ENCODE measurements at places on chromosomes 5 and 9.

DNA sequence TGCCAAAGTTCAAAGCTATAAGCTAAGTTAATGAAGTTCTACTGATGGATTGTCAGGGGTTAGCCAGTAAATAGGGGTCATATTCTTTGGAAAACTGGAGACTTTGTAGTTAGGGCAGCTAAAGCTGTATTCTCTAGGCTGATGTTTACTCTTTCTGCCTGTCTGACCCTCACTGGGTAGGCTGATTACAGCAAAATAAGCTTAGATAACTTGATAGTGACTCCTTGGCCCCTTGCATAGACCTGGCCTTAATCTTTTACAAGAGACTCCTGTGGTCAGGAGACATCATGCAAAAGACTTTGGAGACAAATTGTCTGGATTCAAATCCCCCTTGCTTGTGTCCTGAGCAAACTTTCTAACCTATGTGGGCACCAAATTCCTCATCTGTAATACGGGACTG, 314.4 kb upstream of the MSX2 start:
- no peak for DNase-seq

DNA sequence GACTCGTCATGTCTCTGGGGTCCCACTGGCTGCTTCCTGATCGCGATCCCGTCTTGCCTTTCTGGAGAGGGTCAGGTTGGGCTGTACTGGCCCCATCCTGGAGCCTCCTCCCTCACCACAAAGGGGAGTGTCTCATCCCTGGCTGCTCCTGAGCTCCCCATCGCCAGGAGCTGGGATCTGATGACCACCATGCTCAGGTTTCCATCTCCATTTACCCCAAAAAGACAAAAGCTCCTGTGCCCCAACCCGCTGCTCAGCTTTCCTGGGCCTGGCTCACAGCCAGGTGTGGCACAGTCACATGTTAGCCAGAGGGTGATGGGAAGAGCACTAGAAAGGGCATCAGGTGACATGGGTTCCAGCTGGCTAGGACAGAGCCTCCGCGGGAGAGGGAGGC, 47.3 kb upstream of the CDKN2AIPNL start:
- no peak for DNase-seq

DNA sequence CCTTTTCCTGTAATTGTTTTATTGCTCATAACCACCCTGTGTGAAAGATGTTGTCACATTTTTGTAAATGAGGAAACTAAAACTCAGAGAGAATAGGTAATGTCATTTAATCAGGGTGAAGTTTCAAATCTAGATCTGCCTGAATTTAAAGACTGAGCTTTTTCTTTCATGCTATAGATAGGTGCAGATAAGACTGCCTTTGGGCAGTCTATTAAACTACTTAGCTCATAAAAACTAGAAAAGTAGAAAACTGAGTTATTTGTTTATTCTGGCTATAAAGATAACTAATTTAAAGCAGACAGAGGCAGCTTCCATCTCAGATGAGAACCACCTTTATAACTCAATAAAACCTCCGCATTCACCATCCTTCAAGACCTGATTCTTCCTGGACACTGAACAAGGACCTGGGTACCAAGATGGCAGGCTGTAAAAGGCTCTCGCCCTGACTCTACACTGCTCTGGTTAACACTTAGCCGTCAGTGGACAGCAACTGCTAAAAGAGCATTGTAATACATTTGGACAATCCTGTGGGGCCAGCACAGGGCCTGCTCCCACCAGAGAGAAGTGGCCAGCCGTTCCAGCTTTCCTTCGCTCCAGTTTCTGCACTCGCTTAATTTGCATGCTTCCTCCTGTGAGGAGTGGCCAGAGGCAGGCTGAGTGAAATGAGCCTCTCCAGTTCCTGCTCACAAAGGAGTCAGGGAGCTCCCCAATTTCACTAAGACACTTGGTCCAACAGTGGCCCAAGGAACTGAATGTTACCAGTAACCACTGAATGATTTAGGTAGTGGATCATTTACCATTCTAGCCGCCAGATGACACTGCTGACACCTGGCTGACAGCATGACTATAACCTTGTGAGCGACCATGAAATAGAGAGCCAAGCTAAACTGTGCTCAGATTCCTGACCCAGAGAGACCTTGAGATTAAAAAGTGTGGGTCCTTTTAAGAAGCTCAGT, 566.4 kb downstream of the EFNA5 start:
- DNase-seq = no peak

- no peak for DNase-seq
Measured at GRCh38 chr5:149301744-149302380, 30.2 kb downstream of the AFAP1L1 start.

GRCh38 chr5:173895401-173896165, 7.4 kb downstream of the CPEB4 start:
- no peak for DNase-seq

GRCh38 chr9:130159057-130159456, 13.1 kb upstream of the NCS1 start:
- DNase-seq = no peak

- no peak for DNase-seq
Measured at GRCh38 chr9:129400001-129400970, 220.6 kb downstream of the C9orf50 start.

GRCh38 chr9:88782931-88783710, 208.1 kb upstream of the S1PR3 start:
- DNase-seq = no peak

DNA sequence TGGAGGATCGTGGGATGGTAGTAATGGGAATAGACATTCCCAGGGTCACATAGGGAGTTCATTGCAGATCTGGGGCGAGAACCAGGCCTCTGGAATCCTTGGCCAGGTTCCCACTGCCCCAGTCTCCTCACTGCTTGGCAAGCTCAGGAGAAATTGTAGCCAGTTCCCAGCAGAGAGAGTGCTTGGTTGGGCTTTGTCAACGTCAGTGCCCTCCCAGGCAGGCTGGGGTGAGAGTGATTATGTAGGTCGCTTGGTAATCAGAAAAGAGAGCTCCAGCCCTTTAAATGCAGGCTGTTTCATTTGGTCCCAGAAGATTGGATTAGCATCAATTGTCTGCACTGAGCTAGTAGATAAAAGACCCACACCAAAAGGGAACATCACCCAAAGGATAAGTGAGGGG, 51.8 kb upstream of the GALNT10 start:
- no peak for DNase-seq

DNA sequence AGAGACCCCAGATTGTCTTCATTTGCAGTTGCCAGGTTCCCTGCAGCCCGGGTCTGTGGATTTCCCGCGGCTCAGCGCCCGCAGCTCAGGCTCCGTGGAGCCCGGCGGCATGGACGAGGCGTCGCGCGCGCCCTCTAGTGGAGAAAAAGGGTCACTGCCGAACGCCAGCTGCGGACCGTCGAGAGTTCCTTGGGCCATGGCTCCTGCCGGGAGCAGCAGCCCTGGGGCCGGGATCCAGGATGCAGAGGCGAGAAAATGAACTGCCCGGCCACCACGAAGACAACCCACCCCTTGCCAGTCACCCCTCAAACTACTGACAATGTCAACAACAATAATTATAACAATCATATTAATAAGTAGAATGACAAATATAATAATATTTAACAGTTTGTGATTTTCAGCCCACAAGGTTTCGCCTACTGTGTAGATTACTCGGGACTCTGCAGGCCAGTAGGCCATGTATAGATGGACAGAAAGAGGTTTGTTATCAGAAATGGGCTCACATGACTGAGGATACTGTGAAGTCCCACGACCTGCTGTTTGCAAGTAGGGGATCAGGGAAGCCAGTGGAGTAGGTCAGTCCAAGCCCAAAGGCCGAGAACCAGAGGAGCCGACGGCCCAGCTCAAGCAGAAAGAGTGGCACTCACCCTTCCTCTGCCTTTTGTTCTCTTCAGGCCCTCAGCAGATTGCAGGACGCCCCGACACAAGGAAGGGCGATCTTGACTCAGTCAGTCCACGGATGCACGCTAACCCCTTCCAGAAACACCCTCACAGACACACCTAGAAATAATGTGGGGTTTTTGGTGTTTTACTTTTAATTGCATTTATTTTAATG, 43.1 kb downstream of the BOD1 start:
- no peak for DNase-seq

DNA sequence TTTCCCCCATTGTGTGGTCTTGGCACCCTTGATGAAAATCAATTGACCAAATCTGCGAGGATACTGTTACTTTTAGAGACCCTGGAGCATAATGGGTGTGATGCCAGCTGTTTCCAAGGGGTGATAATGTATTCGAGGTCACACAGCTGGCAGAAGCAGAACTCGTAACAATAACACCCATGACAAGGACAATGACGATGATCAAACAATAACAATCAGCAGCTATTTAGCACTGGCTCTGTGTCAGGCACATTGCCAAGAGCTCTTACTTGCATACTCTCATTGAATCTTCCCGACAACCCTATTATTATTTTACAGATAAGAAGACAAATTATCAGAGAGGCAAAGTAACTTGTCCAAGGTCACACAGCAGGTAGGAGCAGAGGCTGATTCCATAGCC, 223.7 kb upstream of the MSX2 start:
- DNase-seq = no peak

- DNase-seq = no peak
Measured at GRCh38 chr5:171899792-171900191, 106.6 kb downstream of the FBXW11 start.

GRCh38 chr5:141095263-141095641, 837 bp downstream of the PCDHB2 start:
- DNase-seq = no peak

- no peak for DNase-seq
Measured at GRCh38 chr5:66701244-66701643, 105.1 kb downstream of the MAST4 start.

DNA sequence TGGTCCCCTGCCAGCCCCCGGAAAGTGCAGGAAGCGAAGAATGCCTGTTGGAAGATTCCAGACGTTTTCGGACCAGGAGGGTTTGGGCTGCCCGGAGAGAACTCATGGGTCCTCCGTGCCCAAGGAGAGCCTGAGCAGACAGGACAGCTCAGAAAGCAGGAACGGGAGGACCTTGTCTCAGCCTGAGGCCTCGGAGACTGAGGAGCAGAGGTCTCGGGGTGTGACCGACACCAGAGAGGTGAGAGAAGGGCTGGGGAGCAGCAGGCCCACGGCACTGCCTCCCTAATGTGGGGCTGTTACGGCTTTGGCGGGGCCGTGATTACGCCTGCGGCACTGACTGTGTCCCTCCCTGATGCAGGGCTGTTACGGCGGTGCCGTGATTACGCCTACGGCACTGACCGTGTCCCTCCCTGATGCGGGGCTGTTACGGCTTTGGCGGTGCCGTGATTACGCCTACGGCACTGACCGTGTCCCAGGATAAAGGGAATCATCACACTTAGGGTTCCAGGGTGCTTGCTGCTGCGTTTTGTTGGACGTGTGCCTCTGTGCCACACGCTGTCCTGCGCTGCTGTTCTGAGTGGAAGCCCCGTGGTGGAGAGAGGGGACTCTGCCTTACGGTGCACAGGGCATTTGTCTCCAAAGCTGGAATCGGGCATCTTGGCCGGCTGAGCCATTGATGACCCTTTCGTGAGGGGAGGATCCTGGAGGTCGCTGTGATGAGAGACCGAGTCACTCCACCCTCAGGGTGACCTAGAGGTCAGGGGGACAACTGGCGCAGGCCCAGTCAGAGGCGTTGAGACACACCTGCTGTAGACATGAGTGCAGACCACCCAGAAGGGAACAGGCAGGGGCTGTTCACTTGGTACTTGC, 25.7 kb downstream of the CEP72 start:
- no peak for DNase-seq

- no peak for DNase-seq
Measured at GRCh38 chr5:76000582-76000981, 82.6 kb upstream of the SV2C start.

- no peak for DNase-seq
Measured at GRCh38 chr5:180915924-180916323, 17.0 kb downstream of the BTNL8 start.

GRCh38 chr5:61575103-61575502, 243.0 kb downstream of the ZSWIM6 start:
- DNase-seq = no peak

Measured in cerebellar nuclear complex (tissue), 1 donor.